ENCODE measurements at places on chromosomes 13 and 19.

- DNase-seq, result no peak
Observed at GRCh38 chr13:98534821-98535220, 42.1 kb downstream of the STK24 start.

- DNase-seq, result no peak
Observed at GRCh38 chr13:26222520-26223046, 469 bp upstream of the RNF6 start.

DNA sequence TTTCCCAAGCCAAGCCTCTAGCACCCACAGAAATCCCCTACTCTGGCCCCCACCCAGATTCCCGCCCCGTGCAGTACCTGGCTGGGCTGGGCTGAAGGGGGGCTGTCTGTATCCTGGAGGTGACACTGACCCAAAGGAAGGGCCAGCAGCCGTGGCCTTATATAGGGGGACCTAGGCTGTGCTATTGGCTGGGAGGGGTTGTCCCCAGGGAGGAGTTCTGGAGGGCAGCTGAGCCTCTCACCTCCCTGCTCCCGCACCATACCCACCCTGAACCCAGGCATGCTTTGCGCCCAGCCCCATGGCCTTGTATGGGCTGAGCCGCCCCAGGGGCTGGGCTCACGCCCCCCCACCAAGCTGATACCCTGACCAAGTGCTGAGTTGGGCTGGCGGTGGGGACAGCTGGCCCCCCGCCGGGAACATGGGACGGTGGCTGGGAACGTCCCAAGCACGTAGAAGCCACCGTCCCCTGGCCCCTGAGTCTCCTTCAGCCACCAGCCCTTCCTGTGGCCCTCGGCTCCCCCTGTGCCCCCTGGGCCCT, at the start of gene CKM:
CKM (minus strand) TSS at position 132 of the 538 bp plus-strand sequence. CDS start 3,162 bp downstream, outside the sequence.
- DNase-seq, result no peak

DNA sequence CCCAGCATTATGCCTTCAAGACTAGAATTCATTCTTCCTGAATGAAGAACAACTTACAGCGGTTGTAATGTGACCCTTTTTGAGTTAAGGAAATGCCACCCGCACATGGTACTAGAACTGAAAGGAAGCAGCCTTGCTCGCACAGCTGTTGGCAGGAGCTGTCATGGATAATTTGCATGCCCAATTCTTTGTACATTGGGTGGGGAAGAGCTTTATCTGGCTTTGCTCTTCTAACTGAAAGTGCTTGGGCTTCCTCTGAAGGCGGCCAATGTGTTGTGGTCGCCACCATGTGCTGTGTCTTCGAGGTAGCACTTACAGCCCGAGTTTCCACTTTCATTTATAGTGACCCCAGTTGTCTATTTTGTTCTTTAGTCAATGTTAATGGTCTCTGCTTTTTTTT, 3.4 kb downstream of the CCNE1 start:
- no peak for DNase-seq

DNA sequence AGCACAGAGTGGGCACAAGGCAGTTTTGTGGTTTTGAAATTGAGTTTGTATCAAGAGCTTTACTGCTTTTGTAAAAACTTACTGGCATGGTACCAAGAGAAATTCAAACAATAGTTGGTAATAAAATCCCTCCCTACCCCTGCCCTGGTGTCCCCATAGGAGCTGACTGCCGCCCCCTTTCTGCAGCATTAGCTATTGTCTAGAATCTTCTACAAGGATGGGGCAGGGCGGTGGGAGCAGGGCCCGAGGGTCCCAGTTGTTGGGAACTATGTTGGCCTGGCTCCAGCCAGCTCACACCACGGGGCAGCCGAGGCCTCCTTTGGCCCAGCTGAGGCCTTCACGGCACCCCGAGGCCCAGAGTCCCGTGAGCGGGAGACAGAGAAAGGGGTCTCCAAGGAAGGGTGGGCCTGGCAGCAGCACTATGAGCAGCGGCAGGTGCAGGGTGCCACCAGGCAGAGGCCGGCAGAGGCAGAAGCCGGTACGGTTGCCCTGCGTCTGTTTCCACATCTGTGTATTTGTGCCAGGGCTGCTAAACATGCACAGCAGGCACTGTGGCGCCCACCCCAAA, 57.9 kb downstream of the KDM4B start:
- DNase-seq, result no peak

All from K562 (cell line).